ENCODE measurements at places on chromosomes 11 and 22.

GRCh38 chr11:64062185-64063039, 26.7 kb downstream of the FLRT1 start:
- no peak for DNase-seq

DNA sequence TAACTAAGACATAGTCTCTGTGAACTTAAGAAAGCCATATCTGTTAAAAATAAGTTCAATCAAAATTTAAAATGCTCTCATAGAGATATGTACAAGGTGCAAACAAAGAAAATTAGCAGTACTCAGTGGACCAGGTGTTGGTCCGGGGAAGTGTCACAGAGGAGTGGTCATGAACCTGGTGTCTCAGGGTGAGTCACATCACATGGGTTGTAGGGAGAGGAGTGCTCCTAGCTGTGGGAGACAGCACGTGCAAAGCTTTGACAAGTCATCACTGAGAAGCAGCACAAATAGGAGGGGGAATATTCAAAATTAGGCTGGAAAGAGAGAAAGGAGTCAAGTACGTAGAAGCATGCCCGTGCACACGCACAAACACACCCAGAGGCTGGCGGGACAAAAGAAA, 438.1 kb downstream of the NTM start:
- DNase-seq = no peak

DNA sequence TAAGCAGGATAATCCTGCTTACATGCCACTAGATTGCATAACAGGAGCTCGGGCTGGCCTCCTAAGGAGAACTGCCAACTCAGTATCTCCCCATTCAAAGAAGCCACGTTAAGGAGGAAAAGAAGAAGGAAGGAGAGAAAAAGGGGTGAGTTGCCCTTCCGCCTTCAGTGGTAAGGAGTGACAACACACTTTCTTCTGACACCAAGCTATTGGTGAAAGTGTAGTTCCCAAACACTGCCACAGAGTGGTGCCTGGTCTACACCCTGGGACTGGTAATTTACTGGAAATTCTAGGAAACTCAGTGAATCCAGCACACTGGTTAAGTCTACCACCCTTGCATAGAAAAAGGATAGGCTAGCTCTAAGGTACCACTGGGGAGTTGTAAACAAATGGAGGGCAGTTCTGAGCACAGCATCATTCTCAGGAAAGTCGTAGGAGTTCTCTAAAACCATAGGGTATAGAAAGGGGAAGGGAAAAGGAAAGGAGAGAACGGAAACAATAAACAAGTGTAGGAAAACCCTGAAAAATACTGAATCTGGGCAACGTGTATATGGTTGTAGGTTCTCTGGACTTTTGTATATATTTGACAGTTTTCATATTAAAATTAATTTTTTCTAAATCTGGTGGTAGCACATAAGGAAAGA, 58.2 kb downstream of the RRAS2 start:
- peak; percentile 89 for DNase-seq

GRCh38 chr11:74641905-74642304, 49.5 kb downstream of the POLD3 start:
- DNase-seq = peak; percentile 14

- no peak for DNase-seq
Observed at GRCh38 chr11:71140206-71140919, 112.0 kb downstream of the SHANK2 start.

DNA sequence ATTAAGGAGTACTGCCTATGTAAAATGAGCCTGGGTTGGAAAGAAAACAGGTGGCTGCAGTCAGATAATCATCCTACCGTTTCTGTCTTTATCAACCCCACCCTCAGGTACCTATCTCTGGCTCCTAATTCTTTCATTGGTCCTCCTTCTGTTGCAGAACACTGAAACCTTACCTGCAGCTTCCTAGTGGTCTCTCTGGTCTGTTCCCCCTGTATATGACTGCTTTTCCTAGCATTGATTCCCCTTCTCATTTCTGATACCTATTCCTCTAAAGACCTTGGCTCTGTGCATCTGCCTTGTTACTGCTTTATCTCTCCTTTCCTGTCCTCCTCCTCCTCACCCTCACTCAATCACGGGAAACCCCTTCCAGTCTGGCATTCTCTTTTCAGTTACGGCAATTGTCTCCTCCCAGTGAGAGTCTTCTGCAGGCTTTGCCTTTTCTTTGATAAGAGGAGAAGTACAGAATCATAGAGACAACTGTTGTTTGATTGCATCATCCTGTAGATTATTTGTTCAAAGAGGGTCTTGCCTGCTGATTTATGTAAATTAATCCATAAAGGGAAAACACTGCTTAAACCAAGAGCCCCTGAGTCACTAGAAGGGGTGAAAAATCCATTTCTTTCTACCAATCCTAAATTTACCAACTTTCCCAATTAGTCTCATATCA, 301.2 kb downstream of the AASDHPPT start:
- DNase-seq = no peak

DNA sequence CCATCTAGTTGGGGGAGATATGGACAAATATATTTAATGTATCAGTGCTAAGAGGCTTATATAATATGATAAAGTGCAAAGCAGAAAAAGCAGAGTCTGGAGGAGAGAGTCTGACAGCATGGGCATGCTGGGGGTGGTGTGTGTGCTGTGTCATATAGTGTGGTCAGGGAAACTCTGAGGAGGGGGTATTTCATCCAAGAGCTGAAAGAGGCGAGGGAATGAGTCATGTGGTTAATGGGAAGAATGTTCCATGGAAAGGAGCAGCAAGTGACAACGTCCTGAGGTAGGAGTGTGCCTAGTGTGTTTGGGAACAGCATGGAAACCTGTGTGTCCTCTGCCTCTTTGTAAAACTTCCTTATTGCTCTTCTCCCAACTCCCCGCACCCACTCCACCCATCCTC, 38.0 kb downstream of the EIF3F start:
- DNase-seq = no peak

GRCh38 chr11:70556884-70557741, 158.8 kb downstream of the CTTN start:
- no peak for DNase-seq

DNA sequence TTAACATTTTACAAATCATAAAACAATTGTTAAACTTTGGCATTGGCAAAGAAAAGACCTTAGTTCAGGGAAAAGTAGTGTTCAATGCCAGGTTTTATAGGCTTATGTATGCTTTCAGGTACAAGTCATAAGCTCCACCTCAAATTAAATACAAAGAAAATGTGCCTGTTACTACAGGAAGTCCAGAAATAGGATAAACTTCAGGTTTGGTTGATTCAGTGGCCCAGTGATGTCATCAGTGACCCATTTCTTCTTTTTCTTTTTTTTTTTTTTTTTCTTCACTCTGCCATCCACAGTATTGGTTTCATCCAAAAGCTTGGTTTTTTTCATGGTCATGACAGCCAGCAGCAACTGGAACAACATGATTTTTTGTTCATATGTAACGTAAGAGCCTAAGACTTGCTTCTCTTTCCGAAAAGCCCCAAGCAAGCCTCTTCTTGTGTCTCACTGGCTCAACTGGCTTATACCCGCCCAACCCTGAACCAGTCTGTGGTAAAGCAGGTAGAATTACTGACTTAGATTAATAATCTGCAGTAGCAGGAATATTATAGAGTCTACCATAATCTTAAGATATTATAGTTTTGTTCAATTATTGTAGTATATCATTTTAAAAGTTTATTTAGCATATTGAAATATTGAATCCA, 46.2 kb downstream of the TTC17 start:
- DNase-seq = no peak

DNA sequence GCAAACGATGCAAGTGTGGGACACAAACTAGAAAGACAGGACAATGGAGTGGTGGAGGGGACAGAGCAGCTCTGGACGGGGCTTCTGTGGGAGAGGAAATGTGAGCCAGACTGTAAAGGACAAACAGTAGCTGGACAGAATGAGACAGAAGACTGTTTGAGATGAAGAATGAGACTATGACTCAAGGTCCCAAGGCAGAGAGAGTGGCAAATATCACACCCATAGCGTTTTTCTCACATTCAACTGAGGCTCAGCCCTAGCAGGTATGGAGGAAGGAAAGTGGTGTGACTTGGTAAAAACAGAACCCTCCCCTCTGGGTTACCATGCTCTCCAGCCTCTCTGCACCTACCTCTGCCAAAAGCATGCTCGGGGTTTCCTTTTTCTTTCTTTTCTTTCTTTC, 96.5 kb downstream of the RPL27A start:
- no peak for DNase-seq

DNA sequence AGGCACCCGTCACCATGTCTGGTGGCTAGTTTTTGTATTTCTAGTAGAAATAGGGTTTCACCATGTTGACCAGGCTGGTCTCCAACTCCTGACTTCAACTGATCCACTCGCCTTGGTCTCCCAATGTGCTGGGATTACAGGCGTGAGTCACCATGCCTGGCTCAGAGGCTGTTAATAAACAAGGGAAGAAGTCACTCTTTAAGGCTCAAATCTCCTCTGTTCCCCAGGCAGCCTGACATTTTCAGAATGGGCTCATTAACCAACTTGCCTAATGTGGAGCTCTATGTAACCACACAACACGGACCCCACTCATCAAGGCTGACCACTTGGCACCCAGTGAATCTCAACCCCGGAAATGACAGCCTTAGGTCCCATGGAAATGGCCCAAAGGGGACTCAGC, 24.1 kb downstream of the APOL3 start:
- DNase-seq = no peak

DNA sequence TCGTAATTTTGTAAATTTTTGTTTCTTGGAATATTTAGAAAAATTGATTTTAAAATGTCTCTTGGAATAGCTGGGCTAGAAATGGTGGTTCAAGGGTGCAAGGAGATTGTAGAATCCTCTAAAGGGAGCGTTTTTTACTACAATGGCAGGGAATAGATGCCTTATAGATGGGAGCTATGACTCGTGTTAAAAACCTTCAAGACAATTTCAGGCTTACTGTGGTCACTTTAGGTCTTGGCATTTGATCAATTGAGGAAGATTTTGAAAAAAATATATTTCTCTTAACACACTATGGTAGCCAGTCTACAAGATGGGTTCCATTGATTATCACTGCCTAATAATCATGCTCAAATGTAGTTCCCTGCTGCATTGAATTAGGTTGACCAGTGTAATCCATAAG, 25.0 kb downstream of the METTL15 start:
- peak; percentile 16 for DNase-seq

GRCh38 chr11:116412118-116412889, 360.5 kb downstream of the BUD13 start:
- DNase-seq = no peak

DNA sequence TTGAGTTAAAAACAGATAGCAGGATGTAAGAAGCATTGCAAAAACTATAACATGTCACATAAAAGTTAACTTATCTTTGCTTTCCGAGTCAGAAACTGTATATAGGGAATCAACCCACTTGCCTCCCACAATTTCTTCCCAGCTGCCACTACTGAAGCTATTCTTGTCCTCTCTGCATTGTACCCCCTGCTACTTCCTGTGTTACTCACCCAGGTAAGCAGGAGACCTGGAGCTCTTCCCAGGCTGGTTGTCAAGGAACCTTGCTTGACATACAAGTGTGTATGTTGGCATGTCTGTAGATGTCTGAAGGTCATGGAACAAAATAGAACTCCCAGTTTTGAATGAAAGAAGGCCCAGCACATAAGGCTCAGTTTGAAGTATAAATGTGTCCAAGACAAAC, 74.3 kb upstream of the LRRC4C start:
- no peak for DNase-seq

DNA sequence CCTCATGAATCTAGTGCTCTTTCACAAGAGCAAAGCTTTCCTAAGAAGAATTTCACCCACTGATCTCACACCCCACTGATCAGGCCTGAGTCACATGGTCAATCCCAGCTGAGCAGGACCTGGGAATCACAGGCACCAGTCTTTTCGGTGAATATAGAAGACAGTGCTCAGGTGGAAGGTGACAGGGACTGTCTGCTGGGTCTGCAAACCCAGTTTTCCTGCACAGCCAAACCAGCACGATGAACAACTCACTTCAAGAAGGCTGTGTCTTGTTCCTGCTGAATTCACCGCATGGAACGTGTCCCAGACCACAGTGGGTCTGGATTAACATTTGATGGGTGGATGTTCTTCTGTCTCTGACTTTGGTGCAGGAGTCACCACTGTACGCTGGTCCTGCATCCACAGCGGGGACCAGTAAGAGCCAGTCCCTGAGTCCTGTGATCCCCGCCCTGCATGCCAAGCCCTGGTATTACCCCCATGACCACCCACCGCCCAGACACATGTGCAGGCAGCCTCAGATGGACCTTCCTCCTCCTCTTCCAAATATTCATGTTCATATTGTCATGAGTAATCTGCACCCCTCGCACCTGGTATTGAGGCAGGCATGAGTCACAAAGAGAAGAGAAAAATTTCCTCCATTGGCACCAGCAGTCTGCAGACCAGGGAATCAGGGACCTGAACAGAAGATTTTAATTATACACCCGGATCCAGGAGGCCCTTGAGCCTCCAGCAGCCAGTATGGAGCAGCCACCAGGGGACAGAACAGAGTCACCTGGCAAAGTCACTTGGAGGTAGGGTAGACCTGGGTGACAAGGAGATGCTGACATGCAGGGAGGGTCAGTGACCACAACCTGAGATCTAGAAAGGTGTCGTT, 8.6 kb upstream of the IGLL5 start:
- no peak for DNase-seq

- no peak for DNase-seq
Observed at GRCh38 chr11:90241414-90241813, 18.6 kb upstream of the CHORDC1 start.

DNA sequence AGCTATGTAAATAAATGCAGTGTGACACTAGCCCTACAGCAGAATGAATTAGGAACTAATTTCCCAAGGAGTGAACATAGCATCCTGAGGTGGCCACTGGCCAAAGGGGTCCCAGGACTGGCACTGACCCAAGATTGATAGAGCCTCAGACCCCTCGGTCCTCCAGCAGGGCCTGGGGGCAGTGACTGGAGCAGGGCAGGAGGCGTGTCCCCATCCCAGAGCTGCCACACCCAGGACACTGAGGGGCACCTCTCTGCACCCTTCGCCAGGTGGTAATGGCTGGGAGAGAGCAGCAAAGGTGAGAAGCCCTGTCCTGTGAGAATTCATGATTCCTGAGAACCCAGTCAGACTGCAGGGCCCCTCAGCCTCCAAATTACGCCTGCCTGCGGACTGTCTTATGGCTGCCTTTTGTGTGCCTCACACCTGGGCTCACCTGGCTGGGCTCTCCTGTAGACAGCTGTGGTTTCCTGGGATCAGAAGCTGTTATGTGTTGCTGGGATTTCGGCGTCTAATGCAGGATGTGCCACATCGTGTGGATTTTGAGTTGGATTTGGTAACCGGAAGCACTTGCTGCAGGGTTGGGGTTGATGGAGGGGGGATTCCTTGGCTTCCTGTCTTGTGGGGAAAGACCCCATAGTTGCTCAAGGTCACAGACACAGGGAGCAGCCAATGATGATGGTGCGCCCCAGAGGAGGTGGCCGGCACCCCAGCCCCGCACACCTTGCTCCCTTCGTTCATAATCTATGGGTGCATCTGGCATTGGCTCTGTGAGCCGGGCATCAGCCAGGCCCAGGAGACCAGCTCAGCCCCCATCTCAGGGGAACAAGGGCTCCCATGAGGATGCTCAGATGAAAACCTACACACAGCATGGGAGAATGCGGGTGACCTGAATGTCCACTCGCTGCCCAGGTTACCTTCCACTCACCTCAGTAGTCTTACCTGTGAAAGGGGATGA, 582.9 kb downstream of the BRD1 start:
- no peak for DNase-seq

GRCh38 chr11:29208117-29208516, 808.7 kb downstream of the KCNA4 start:
- DNase-seq = no peak

Measured in fibroblast of pulmonary artery (primary cell).